ENCODE measurements at places on chromosomes 13 and 19. TPM values are rescaled to one million over a fixed set of nuclear protein-coding genes. Genes with fewer than 3 reads are reported as not detected.

GRCh38 chr19:55647732-55648584 is at the start of gene CCDC106:
CCDC106 (plus strand) TSS chr19:55648212; CDS start chr19:55649047, 835 bp downstream.
- peak; percentile 81 for DNase-seq

- no peak for DNase-seq
These were observed 616 bp downstream of the CDX2 start for GRCh38 chr13:27968316-27969081.

RANBP3 gene
- total RNA-seq = 76.6 TPM

DNA sequence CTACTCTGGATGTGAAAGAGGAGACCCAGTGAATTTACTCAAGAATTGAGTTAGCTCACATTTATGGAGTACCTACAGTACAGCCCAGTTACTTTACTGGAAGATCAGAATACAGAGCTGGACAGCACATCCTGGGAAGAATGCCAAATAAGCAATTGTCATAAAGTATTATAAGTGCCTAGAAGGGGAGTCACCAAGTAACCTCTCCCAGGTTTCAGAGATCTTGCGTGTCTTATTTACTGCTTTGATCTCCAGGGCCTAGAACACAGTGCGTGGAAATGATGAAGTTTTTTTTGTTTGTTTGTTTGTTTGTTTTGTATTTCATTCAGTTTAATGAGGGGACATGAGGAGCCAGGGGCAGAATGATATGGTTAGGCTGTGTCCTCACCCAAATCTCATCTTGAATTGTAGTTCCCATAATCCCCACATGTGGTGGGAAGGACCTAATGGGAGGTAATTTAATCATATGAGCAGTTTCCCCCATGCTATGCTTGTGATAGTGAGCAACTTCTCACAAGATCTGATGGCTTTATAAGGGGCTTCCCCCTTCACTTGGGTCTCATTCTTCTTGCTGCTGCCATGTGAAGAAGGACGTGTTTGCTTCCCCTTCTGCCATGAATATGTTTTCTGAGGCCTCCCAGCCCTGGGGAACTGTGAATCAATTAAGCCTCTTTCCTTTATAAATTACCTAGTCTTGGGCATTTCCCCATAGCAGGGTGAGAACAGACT is 5.2 kb downstream of the GARRE1 start:
- DNase-seq = no peak

FBXL12 gene
- 11.2 TPM for total RNA-seq

GRCh38 chr19:31629579-31630363 is 280.5 kb upstream of the TSHZ3 start:
- DNase-seq = no peak

- no peak for DNase-seq
These were observed 21.7 kb upstream of the LAMP1 start for GRCh38 chr13:113275387-113275786.
